EH (cell line): ENCODE measurements at places on chromosomes 7 and 10.

DNA sequence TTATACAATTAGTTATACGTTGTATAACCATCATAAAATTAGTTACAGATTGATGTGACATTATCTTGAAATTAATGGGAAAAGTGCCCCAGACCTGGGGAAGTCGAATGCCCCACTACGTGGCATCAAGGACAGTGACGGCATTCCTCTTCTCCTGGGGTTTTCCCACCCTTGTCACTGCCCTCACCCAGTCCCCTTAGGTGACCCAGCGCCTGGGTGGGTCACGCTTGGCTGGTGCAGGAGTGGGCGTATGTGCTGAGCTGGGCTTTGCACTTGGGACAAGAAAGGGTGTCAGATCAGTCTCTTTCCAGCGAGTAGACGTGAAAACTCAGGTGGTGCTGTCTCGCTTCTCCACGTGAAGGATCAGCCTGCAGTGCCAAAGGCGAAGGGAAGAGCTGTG is 7.6 kb downstream of the FOXK1 start:
- DNase-seq, result no peak

DNA sequence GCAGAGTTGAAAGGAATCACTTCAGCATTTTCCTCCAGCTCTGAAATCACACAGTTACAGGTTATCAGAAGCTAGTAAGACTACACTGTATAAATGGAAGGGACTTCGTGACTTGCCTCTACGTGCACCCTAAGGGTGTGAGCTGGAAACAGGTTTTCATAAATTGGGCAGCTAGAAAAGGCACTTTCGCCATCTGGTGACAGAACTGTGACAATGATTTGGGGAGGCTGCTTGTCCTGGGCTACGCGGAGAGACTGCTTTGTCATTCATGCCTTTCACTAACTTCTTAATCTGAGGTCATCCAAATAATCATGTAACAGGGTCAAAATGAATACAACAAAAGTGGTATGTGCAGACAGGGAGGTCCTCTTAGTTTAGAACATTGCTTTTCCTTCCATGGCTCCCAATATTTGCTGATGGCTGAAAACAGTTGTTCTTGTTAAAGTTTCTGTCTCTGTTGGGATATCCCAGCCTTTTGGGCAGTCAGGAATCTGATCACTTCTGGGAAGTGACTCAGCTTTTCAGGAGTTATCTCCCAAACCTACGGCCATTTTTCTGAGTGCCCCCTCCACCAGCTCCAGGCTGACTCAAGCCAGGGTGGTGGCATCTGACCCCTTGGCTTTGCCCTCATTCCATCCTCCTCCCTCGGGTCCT is 17.8 kb downstream of the VWC2 start:
- no peak for DNase-seq

GRCh38 chr10:11159543-11160215 is 142.0 kb downstream of the CELF2 start:
- DNase-seq, result no peak

DNA sequence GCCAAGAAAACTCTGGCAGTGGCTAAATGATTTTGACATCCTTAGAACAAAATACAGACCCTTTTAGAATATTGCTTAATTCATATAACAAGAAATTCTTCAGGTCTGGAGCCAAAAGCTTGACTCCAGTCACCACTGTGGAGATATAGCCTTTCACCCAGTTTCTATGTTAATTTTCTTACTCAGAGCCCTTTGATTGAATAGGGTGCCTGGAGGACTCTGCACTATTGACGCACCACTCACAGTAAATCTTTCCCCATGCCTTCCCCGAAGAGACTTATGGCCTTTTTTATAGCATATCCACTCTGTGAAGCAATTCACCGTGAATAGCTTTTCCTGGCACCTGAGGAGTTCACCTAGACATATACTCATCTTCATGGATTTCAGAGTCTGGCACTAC is 613.8 kb downstream of the ZWINT start:
- no peak for DNase-seq

GRCh38 chr7:144057954-144058353 is 9.2 kb downstream of the OR2A5 start:
- peak; percentile 24 for DNase-seq

DNA sequence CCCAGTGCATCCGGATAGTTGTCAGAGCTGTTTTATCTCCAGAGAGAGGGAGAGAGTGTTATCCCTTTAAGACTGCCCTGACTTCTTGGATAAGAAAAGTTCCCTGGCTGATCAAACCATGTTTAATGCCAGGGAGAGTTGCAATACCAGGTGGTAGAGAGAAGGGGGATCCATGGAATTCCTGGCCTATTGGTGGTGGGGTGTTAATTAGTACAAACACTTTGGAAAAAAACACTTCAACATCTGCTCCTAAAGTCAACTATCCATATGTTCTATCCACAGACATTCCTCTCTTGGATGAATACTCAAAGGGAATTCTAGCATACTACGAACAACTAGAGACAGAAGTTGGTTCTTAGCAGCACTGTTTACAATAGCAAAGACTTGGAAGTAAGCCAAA is 307.2 kb downstream of the TCERG1L start:
- no peak for DNase-seq

DNA sequence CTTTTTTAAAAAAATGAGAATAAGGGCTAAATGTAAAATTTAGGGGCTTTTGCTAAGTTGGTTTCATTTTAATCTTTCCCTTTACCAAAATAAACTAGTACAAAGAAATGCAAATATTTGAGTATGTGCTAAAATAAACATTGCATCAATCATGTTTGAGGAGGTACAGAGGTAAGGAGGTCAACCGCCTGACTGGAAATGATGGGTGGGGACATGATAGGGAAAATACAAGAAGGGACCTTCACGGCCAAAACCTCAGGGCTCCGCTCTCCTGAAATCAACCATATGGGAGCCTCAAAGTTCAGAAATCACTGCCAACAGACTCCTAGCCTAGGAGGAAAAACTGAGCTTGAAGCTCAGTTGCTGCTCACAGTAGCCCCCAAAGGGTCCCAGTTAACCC is 207.6 kb downstream of the AHR start:
- no peak for DNase-seq

- no peak for DNase-seq
These were observed 103.6 kb downstream of the ELMO1 start for GRCh38 chr7:37344886-37345579.

DNA sequence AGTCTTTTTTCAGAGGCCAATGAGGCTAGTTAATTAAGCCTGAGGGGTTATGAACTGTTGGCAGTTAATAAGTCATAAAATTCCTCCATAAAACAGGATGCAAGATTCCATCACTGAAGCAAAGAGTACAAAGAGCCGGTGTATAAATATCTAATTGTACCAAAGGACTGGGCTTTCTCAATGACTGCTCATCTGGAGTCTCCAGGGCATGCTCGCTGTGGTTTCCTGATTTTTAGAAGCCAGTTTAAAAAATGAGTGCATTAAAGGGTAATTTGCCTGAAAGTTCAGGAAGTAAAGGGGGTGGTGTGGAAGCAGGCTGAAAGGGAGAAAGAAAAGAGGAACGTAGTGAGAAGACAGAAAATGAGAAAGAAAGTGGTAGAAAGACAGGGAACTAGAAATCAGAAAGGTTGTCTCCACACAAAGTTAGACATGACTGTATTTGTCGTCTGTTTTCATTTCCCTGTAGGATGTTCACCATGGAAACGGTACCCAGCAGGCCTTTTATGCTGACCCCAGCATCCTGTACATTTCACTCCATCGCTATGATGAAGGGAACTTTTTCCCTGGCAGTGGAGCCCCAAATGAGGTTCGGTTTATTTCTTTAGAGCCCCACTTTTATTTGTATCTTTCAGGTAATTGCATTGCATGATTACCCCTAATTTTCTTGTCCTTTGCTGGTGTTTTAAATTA is 282.3 kb downstream of the TWIST1 start:
- peak; percentile 37 for DNase-seq

DNA sequence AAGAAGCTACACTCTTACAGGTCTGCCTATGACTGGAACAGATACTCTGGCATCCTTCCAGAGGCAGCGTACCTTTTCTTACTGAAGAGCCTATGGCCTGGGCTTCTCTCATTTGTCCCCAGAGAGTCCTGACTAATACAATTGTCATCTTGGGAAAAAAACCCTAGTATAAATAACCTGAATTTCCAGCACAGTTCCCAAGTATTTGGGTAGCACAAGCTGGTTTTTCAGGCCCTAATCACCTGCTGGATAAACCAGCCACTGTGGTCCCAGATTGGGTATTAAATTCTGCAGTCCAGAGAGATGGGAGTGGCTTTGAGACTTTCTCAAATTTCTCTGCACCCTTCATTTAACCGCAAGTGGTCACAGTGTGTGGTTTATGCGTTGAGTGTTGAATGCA is 186.8 kb upstream of the NEBL start:
- DNase-seq, result no peak

GRCh38 chr7:124130-124949 is 68.0 kb upstream of the FAM20C start:
- DNase-seq, result no peak

DNA sequence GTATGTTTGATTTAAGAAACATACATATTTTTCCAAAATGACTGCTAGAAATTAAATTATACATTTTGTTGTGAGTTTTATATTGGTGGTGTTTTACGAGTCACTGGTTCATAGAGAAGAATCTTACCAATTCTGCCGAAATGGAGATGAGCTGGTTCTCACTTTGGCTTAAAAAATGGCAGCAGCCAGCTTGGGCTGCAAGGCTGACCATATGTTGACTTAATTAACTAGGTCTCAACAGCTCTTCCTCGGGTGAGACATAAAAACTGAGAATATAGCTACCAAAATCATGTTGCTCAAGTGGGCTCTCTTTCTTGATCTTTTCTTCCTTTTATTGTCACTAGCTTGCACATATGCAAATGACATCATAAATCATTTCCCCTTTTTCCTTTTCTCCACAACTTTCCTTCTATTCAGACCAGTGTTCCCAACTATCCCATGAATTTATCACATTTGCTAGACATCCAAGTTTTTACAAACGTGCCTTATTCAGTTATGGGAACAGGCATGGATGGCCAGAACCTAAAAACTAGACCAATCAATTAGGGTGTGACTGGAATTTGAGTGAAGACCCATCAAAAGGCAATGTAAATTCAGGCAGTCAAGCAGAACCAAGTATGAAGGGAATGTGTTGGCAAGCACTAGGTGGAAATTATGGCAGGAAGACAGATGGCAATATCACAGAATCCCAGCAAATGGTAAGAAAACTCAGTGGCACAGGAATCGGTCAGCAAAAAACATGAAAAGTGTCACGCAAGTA is 6.4 kb upstream of the TSPAN12 start:
- no peak for DNase-seq

DNA sequence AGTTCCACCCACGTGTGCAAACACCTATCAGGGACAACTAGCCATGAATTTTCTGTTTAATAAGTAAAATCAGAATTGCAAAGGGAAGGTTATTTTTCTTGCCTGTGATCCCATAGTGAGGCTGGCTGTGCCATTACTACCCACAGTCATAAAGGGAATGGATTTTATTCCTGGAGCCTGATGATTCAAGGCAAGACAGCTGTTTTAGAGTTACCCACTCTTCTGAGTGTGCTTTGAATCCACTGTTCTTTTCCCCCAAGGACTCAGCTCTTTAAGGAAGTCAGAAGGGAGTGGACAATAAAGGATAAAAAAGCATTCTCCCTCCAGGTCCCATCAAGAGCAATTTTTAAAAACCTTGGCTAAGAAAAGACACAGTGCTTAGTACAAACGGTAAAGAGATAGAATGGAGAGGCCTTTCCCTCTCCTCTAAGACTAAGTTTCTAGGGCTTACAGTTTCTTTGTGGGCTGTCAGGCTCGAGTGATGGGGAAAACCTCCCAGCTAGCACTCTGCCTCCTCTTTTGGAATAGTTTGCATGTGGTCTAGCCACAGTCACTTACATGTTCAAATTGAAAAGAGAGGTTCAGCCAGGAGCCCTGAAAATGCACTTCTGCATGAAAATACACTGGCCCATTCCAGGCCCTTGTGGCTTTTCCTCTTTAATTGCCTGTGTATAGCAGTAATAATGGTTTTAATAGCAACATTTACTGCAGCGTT is 5.1 kb upstream of the LRRC4 start:
- DNase-seq, result no peak

DNA sequence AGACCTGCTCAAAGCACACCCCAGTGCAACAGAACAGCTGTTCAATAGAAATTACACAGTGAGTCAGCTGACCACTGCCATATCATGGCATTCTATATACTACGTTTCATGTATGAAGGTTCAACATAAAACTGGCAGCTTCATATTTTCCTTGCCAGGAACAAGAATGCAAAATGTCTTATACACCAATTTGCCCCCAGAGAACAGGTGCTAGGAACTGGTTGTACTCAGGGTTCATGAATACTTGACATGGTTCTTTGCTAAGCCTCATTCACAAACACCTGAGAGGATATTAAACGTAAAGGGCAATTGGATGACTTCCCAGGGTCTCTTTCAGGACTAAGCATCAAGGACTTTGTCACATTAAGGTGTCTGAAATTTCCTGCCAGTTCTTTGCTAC is 6.9 kb downstream of the MYOF start:
- no peak for DNase-seq

- DNase-seq, result no peak
These were observed 309.2 kb downstream of the FGFR2 start for GRCh38 chr10:121288864-121289661.

DNA sequence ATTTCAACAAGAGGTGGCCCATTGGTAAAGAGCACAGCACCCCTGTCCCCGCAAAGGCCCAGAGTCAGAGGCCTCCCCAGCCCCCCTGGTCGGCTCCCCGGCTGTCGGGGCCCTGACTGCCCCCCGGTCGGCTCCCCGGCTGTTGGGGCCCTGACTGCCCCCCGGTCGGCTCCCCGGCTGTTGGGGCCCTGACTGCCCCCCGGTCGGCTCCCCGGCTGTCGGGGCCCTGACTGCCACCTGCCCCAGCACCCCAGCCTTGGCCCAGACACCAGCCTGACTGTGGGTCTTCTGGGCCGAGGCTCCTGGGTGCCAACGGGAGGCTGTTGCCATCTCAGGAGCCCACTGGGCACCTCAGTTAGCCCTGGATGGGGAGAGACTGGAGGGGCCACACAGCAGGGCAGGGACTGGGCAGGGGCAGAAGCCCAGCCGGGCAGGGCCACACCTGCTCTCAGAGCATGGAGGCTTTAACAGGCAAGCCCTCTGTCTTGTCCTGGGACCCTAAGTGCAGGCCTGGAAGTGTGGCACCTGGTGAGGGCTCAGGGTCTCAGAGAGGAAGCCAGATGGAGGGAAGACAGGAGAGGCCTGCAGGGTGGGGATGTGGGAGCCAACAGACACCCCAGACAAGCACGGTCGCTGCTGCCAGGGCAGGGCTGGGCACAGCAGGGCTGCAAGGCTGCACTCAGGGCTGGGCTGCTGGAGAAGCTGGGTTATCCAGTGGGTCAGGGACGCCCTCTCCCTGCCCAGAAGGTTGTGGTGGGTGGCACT is 56.5 kb downstream of the JAKMIP3 start:
- DNase-seq, result no peak

- no peak for DNase-seq
These were observed 5.4 kb upstream of the PWWP2B start for GRCh38 chr10:132391676-132392020.

- DNase-seq, result peak; percentile 63
These were observed 117.0 kb downstream of the OAT start for GRCh38 chr10:124301736-124302135.

DNA sequence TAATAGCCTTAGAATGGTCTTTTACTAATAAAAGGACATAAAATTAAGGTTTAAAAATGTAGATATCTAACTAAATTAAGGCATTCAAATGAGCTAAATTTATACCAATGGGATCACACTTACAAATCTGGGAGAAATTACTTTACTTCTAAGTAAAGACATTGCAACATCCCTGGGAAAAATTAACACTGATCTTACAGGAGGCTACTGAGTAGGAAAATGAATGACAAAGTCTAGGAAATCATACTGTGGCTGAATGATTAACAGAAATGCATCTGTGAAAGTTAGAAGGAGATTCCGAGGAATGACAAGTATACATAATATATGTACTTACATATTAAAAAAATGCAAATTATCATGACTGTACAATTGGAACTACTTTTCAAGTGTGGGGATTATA is 38.3 kb downstream of the CACNA2D1 start:
- no peak for DNase-seq

- no peak for DNase-seq
These were observed 99.6 kb upstream of the PCDH15 start for GRCh38 chr10:54900584-54900983.
